SHP77 treated with DMSO at 0.1 percent for 48 hours (cell line): ENCODE measurements at places on chromosomes 12 and 14.

DNA sequence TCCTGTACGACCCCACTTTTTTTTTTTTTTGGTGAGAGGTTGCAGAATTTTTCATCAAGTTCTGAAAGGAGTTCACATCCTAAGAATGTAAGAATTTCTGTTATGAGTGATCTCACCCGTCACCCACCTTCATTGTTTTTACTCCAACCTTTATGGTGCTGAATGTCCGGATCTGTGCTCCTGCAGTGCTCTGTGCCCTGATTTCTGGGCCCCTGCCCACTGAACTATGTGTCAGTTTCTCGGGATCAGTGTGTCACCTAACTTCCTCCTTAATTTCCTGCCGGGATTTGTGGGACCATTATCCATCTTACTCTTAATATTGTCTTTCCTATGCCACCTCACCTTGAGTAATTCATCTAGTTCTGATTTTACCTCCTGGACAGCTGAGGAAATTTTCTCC lies 11.6 kb downstream of the RASSF8 start:
- no peak for DNase-seq

- DNase-seq: no peak
Observed at GRCh38 chr14:100828031-100828769, 2.3 kb downstream of the MEG3 start.

DNA sequence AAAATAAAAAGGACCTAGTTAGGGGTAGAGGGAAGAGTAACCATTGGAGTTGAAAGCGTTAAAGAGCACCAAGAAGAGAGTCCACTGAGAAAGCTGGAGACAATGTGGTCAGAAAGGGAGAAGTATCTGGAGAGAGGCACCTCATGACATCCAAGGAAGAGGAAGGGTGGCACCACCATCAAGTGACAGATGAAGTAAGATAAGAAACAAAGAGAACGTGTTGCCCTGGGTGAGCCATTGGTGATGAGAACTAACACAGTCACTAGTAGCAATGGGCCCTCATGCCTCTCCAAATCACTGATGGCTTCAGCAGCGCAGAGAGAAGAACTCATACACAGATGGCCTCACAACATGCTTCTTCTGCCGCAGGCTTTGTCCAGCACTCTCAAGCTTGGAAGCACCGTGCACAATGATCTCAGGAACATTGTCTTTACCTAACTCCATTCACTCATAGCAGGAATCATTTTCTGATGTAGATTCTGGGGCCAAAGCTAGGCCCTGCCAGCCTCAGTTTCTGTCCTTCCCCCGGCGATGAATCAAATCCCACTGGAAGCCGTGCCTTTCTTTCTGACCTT lies 252.9 kb downstream of the DPF3 start:
- DNase-seq: no peak

GRCh38 chr12:27185234-27186021 lies 58.7 kb upstream of the STK38L start:
- no peak for DNase-seq

- DNase-seq: no peak
Observed at GRCh38 chr12:46779063-46779462, 46.7 kb downstream of the SLC38A4 start.
